ENCODE measurements at places on chromosomes 3 and 15.

GRCh38 chr3:188687389-188687788 is 484.4 kb upstream of the TPRG1 start:
- peak; percentile 10 for DNase-seq

- DNase-seq, result no peak
Observed at GRCh38 chr3:17733215-17733614, 9.2 kb downstream of the TBC1D5 start.

DNA sequence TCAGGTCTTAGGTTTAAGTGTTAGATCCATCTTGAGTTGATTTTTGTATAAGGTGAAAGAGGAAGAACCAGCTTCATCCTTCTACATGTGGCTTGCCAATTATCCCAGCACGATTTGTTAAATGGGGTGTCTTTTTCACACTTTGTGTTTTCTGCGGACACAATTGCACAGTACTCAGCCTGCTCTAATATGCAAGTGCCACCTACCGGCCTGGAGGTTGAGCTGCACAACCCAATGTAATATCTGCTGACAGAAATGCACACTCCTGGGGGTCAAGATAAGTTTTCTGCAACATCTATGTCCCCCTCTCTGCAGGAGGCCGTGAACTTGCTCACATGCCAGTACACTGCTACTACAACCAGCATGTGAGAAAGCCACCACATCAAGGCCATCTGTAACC is 791.9 kb upstream of the ROBO1 start:
- no peak for DNase-seq

- peak; percentile 79 for DNase-seq
Observed at GRCh38 chr3:16884084-16884747, 539 bp upstream of the PLCL2 start.

GRCh38 chr3:29240248-29240647 is 40.6 kb upstream of the RBMS3 start:
- DNase-seq, result no peak

DNA sequence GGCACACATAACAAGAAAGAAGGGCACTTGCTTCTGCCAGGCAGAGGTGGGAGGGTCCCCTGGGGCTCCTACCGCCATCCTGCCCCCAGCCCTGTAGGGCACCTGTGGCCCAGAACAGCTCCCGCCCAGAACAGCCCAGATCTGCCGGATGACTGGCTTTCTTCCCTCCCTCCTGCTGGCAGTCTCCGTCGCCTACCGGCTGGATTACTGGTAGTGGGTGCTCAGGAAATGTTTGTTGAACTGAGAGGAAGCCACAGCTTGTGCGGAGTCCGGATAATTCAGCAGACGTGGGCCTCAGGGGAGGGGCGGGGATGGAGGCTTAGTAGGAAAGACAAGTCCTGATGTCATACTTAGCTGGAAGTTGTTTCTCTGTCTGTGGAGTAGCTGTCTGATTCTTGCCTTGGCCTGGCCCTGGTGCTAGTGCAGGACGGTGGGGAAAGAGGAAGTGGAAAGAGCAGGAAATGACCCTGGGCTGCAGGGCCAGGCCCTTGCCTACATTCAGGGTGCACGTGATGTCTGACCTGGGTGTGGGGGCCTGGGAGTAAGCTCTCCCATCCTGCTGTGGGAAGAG is 6.7 kb downstream of the CCDC9B start:
- peak; percentile 31 for DNase-seq

- no peak for DNase-seq
Observed at GRCh38 chr15:72468103-72468502, 6.0 kb upstream of the ARIH1 start.

DNA sequence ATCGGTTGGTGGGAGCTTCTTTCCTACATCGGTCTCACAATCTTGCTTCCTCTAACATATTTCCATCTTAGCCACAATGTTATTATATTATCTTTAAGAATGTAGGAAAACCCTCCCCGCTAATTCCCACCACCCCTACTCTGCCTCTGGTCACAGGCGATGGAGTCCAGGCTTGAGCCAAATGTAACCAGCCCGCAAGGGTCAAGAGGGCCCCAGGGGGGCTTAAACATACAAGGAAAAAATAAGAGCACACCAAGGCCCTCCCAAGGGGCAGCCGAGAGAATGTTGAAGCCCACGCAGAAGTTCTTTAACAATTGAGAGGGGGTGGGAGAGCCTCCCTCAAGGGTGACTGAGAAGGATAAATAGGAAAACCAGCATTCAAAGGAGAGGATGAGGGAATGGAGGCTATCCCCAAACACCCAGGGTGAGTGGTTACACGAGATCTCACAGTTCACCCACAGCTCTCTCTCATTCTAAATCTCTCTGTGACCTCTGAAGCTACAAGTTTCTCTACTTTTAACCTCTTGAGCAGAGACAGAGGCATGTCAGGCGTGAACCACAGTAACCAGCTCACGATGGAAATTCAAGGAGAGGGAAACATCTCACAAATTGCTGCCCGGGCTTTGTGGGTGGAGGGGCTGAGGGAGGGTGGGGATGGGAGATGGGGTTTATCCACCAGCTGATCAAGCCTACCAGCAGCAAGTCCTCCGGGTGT is 31.4 kb upstream of the UACA start:
- DNase-seq, result no peak

GRCh38 chr3:85709346-85709892 is 750.6 kb downstream of the CADM2 start:
- no peak for DNase-seq

DNA sequence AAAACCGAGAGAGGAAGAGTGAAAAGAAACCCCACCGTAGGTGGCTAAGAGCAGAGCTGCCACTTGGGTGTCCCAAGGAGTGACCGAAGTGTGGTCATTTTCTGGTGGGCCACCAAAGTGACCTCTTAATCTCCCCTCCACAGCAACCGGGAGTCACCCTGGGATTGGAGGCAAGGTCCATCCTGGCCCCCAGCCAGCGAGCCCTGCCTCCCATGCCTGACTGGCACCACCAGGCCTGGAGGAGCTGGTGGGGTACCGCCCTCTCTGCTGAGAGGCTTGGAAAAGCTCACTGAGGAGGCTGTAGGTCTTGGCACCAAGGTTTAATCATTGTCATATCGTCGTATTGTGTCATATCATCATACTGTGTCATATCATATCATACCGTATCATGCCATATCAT is 74.0 kb upstream of the TRPM1 start:
- DNase-seq, result no peak

GRCh38 chr3:185940951-185941350 is 3.1 kb upstream of the TRA2B start:
- DNase-seq, result no peak

- no peak for DNase-seq
Observed at GRCh38 chr15:92683511-92683834, 27.9 kb upstream of the FAM174B start.

- DNase-seq, result no peak
Observed at GRCh38 chr15:75649848-75650247, 2.1 kb downstream of the SNX33 start.

- no peak for DNase-seq
Observed at GRCh38 chr15:35630985-35631384, 85.0 kb upstream of the DPH6 start.

DNA sequence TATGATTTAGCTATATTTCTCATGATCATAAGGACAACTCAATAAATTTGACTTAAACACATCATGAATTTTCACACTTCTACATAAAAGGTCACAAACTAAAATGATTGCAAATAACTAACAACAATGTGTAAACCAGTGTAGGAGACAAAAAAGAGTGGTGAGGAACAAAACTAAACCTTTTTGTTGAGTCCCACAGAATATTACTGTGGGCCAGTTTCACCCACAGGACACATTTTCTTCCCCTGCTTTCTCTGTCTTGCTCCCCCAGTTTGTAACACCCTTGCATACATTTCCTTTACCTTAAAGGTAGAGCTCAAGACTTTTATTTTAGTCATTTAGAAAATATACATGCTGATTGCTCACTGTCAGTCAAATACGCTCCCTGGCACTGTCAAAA is 130.9 kb upstream of the GOLGA6L6 start:
- no peak for DNase-seq

DNA sequence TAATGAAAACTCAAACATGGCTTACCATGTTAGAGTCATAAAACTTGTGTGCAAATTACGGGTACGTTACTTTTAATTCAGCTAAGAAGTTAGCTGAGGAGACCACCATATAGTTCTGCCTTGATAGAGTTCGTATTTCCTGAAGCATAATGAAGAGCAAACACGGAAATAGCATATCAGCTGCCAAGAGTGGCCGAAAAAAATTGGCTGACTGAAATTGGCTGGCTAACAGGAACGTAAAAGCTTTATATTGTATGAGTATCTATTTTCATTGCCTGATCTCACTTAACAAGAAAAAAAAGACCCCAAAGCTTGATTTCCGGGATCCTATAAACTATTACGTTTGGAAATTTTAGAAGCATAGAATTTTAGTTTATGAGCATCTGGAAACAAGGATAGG is 1222.9 kb downstream of the ZPLD1 start:
- no peak for DNase-seq

- DNase-seq, result no peak
Observed at GRCh38 chr3:105608623-105609022, 241.9 kb downstream of the ALCAM start.

DNA sequence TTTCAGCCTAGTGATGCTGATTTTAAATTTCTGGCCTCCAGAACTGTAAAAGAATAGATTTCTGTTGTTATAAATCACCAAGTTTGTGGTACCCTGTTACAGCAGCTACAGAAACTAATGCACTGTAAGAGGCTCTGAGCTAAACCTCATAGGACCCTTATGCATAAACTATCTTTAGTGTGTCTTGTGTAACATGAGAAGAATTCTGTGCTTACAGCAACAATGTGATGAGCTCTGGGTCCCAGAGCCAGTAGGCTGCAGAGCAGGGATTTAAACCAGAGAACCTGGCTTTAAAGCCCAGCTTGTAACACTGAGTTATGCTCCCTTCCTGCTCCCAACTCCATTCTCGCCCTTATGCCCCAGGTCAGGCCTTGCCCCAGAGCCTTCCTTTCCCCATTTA is 113.1 kb downstream of the THSD4 start:
- DNase-seq, result no peak

DNA sequence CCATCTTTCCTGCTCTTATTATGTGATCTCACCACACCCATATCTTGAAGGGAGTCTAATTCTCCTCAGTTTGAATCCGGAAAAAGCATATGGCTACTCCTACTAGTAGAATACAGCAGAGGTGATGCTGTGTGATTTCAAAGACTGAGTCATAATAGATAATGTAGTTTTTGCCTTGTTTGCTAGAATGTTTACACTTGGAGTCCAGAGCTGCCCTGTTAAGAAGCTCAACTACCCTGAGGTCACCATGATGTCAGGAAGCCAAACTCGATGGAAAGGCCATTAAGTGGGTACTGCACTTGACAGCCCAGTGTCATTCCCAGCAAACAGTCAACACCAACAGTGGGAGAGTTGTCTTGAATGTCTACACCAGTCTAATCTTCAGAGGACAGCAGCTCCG is 56.9 kb downstream of the CD200R1L start:
- DNase-seq, result no peak

GRCh38 chr15:79193103-79193502 is 89.4 kb upstream of the ANKRD34C start:
- no peak for DNase-seq

DNA sequence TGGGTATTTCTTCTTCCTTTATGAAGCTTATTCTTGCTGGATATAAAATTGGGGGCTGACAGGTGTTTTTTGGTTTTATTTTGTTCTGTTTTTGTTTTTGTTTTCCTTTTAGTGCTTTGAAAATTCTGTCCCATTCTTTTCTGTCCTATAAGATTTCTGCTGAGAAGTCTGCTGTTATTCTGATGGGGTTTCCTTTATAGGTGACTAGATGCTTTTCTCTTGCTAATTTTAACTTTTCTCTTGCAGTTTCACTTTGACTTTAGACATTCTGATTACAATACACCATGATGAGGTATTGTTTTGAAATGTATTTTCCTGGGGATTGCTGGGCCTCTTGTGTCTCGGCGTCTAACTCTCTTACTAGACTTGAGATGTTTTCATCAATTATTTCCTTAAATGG is 22.8 kb downstream of the TTC14 start:
- no peak for DNase-seq

DNA sequence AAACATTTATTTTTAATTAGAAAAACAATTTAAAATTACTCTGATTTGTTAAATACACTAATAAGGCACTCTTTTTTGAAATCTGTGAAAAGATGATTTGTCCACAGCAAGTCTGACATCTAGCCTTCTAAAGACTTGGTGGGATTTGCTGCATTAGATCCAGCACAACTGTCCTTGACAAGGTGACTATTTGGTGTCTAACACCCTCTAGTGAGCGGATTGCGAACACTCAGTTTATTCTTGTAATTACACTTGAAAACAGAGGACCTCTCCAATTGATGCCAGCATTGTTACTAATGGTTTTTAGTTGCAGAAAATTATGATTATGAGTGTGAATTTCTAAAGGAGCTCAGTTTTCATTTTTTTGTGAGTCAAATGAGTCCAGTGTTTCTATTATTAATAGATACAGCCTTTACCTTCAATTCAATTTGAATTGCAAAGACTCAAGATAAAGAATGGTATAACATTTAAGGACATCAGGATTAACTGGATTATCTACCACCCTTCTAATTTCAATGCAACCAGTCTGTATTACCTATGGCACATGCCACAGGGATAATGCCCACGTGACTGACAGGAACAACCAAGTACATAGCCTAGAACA is 29.7 kb upstream of the STRIT1 start:
- no peak for DNase-seq

DNA sequence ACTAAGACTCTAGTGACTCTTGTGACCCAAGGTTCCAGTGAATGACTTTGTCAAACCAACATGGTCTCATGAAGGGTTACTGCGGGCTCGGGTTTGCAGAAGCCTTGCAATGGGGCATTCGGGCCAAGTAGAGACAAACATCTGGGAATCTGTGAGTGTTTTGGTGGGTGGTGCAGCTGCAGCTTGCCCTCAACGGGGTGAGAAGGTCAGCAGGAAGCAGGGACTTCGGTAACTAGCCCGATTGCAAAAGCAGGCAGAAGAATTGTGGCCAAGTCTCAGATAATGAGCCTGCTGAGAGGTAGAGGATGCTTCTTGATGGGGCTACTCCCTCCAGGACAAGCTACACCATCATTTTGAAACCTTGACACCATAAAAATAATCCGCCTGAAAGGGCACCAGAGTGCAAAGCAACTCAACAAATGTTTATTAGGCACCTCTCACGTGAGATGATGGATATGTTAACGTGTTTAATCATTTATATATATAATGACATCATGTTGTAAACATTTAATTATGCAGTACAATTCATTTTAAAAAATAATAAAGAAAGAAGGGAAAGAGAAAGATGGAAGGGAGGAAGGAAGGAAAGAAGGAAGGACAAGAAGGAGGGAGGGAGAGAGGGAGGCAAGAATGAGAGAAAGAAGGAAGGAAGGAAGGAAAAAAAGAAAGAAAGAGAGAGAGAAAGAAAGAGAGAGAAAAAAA is 263.9 kb upstream of the IGF1R start:
- DNase-seq, result no peak

GRCh38 chr3:8596321-8597218 is 48.0 kb downstream of the SSUH2 start:
- DNase-seq, result no peak

- DNase-seq, result no peak
Observed at GRCh38 chr3:184455991-184456390, 76.1 kb downstream of the CHRD start.

GRCh38 chr3:12197475-12197874 is 38.8 kb upstream of the TIMP4 start:
- no peak for DNase-seq

All from CD4-positive, alpha-beta T cell treated with Interleukin-12 subunit alpha and Interleukin-12 subunit beta, for 1 hour (primary cell).